Muscle of leg (tissue), 16 donors: ENCODE measurements at places on chromosomes 4 and X. TPM values are rescaled to one million over a fixed set of nuclear protein-coding genes. Genes with fewer than 3 reads are reported as not detected.

DNA sequence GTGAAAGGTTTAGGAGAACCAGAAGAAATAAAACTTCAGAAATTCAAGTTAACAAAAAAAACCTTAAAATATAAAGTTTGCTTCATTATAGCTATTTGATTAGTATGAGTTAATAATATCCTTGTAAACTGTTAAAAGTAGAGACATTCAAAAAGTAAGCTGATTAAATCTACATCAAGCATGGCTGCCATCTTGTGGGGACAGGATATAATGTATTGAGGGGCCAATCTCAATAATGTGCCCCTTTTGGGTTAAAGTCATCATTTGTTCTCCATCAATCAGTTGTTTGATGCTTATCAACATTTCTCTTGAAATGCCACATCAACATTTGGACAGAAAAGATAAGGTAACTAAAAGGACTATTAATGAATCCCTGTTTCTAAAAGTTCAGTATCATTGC is 4.6 kb upstream of the GRID2 start:
- H3K4me1 ChIP-seq, result peaks cover 6% of the 10 kb centered on the region
- peak; percentile 5 for DNase-seq
- H3K36me3 ChIP-seq, result no peaks in the 10 kb centered on the region
- peaks cover 6% of the 10 kb centered on the region for H3K27me3 ChIP-seq
- H3K4me3 ChIP-seq, result no peak overlapping the region
- H3K27ac ChIP-seq, result no peak overlapping the region

GRCh38 chrX:112190646-112191045 is 108.1 kb upstream of the TRPC5 start:
- H3K36me3 ChIP-seq, result no peaks in the 10 kb centered on the region
- H3K4me3 ChIP-seq, result no peak overlapping the region
- H3K4me1 ChIP-seq, result no peaks in the 10 kb centered on the region
- H3K27ac ChIP-seq, result no peak overlapping the region

ANOS1 gene
- 16.7 TPM for total RNA-seq

UCHL1 gene
- 28.6 TPM for total RNA-seq

CNKSR2 gene
- total RNA-seq, result 3.8 TPM

- H3K27ac ChIP-seq, result no peak overlapping the region
- peaks cover 8% of the 10 kb centered on the region for H3K4me1 ChIP-seq
These were observed 29.0 kb downstream of the HAND2 start for GRCh38 chr4:173500841-173501591.

DNA sequence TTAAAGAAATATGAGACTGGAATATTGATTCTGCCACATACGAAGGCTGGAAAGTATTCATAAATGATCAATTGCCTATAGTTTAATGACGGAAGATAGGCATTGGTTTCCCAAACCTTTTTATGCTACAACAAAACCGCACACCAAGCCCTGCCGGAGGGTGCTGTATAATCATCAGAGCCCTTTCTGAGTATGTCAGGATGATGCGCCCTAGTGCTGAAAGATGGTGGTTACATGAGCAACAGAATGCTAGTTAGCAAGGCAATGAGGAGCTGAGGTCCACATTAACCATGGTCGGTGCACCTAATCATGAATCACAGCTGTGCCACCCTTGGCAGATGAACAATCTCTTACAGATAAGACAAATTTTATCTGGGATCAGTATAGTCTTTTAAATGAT is 491.1 kb downstream of the PACRGL start:
- no peaks in the 10 kb centered on the region for H3K4me1 ChIP-seq
- DNase-seq, result no peak
- no peak overlapping the region for H3K4me3 ChIP-seq

GRCh38 chrX:66728818-66729271 is 90.0 kb upstream of the EDA2R start:
- no peak overlapping the region for H3K27ac ChIP-seq
- H3K4me3 ChIP-seq, result peak overlapping the region; percentile 20
- H3K4me1 ChIP-seq, result no peaks in the 10 kb centered on the region
- no peaks in the 10 kb centered on the region for H3K27me3 ChIP-seq
- peak; percentile 65 for DNase-seq

DNA sequence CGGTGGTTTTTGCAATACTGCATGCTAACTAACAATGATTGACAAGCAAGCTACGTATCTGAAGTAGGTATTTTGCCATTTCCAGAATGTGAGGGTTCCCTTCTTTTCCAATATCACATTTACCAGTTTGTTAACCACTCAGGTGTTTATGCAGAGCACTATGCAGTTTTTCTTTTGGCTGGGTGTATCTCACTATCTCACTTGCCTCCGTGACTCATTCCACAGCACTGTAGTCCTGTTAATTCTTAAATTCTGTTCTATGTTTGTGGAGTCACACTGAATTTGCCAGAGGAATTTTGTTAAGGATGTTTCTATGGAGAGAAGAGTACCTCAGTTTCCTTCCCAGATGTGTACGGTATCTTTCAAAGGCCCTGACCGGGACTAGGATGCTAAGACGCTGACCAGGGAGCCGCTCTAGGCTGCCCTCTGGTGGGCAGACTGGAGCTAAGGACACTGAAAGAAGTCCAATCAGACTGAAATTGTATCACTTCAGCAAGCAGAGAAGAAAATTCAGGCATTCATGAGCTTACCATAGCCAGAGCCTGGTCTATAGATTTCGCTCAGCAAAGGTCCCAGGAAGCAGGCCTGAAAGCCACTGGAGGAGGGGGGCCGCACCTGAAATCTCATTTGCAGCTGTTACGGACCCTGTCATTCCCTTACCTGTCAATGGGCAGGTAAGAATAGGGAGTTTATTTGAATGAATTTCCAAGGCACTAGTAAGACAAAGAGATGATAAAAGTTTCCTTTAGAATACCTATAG is 388.4 kb upstream of the SPOCK3 start:
- no peaks in the 10 kb centered on the region for H3K4me1 ChIP-seq
- H3K27me3 ChIP-seq, result no peaks in the 10 kb centered on the region
- H3K4me3 ChIP-seq, result no peak overlapping the region

- H3K36me3 ChIP-seq, result no peaks in the 10 kb centered on the region
- peak; percentile 94 for DNase-seq
- H3K27ac ChIP-seq, result peak within 1 kb of the TSS; percentile 32
- H3K4me1 ChIP-seq, result no peaks in the 10 kb centered on the region
These were observed at the start of gene SLC7A11 for GRCh38 chr4:138242076-138242833. SLC7A11 (minus strand) TSS chr4:138242349; CDS start chr4:138242069, 280 bp downstream.

- peaks cover 4% of the 10 kb centered on the region for H3K36me3 ChIP-seq
- no peak overlapping the region for H3K27ac ChIP-seq
- no peaks in the 10 kb centered on the region for H3K27me3 ChIP-seq
- H3K4me1 ChIP-seq, result no peaks in the 10 kb centered on the region
These were observed 12.6 kb downstream of the SRD5A3 start for GRCh38 chr4:55358668-55359067.

GRCh38 chr4:104726002-104726401 is 231.3 kb upstream of the CXXC4 start:
- H3K36me3 ChIP-seq, result no peaks in the 10 kb centered on the region
- H3K4me3 ChIP-seq, result no peak overlapping the region
- no peak overlapping the region for H3K27ac ChIP-seq

- DNase-seq, result no peak
- no peaks in the 10 kb centered on the region for H3K36me3 ChIP-seq
- H3K27ac ChIP-seq, result no peak overlapping the region
- no peak overlapping the region for H3K4me3 ChIP-seq
- peaks cover 11% of the 10 kb centered on the region for H3K27me3 ChIP-seq
These were observed 30.6 kb downstream of the DYNLT3 start for GRCh38 chrX:37816766-37817165.

DNA sequence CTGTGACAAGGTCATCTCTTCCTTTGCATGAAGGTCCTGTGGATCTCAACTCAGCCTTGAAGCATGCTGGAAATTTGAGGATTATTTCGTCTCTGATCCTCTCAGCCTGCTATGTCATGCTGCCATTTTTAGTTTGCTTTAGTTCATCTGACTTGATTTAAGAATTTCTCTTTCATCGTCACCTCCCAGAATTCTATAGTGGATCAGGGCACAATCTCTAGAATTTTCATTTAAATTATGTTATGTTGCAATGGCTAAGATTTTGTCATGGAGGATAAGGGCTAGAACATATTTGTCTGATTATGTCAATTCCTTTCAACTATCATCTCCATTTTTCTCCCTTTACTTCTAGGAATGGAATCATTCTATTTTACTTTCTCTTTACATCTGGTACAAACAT is 98.8 kb downstream of the PCDH10 start:
- DNase-seq, result no peak
- no peaks in the 10 kb centered on the region for H3K36me3 ChIP-seq
- H3K4me3 ChIP-seq, result no peak overlapping the region

DRP2 gene
- 1.6 TPM for total RNA-seq

DNA sequence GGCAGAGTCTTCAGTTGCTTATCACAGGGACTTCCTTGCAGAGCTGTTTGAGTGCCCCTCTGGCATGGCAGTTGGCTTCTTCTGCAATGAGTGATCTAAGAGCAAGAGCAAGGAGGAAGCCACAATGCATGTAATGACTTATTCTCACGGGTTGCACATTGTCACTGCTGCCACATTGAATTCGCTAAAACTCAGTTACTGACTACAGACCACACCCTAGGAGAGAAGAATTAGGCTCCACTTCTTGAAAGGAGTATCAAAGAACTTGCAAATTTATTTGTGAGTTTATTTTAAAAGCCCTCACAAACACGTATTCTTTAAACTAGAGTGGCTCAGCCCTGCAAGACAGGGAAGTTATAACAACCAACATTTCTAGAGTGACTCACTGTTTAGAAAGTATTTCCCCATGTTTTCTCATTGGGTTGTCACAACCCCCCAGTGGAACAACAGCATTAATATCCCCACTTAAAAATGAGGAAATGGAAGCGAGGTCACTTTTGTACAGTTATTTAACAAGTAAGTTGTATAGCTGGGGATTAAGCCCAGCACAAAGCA is 32.4 kb upstream of the RBPJ start:
- H3K4me3 ChIP-seq, result no peak overlapping the region
- H3K27me3 ChIP-seq, result no peaks in the 10 kb centered on the region
- peak overlapping the region; percentile 35 for H3K27ac ChIP-seq
- DNase-seq, result peak; percentile 60

DNA sequence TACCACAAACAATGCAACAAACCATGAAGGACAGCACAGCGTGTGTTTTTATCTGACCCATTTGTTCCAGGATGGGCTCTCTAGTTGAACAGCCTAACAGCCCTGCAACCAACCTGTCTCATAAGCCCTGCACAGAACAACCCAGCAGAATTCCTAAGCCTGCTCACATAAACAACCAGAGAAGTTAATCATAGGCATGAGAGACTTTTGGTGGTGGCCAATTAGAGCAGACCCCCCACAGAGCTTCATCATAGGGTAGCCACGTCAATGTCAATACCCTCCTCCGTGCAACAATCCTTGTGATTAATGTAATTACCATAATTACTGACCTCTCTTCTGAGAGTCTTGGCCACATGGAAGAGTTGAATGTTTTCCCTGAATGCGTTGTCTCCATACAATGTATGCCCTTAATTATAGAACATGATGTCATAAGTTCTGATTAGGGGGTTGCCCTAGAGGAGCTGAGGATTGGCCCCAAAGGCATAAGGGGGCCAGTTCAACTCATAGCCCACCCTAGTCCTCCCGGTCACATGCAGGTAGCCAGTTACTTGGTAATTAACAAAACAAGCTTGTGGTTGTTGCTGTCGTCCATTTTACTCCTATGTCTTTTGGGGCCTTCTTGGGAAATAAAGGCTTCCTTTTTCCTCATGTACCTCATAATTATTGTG is 92.7 kb downstream of the SYNPO2 start:
- H3K4me1 ChIP-seq, result peaks cover 8% of the 10 kb centered on the region
- H3K27me3 ChIP-seq, result no peaks in the 10 kb centered on the region
- H3K36me3 ChIP-seq, result no peaks in the 10 kb centered on the region
- H3K4me3 ChIP-seq, result no peak overlapping the region
- H3K27ac ChIP-seq, result no peak overlapping the region

DNA sequence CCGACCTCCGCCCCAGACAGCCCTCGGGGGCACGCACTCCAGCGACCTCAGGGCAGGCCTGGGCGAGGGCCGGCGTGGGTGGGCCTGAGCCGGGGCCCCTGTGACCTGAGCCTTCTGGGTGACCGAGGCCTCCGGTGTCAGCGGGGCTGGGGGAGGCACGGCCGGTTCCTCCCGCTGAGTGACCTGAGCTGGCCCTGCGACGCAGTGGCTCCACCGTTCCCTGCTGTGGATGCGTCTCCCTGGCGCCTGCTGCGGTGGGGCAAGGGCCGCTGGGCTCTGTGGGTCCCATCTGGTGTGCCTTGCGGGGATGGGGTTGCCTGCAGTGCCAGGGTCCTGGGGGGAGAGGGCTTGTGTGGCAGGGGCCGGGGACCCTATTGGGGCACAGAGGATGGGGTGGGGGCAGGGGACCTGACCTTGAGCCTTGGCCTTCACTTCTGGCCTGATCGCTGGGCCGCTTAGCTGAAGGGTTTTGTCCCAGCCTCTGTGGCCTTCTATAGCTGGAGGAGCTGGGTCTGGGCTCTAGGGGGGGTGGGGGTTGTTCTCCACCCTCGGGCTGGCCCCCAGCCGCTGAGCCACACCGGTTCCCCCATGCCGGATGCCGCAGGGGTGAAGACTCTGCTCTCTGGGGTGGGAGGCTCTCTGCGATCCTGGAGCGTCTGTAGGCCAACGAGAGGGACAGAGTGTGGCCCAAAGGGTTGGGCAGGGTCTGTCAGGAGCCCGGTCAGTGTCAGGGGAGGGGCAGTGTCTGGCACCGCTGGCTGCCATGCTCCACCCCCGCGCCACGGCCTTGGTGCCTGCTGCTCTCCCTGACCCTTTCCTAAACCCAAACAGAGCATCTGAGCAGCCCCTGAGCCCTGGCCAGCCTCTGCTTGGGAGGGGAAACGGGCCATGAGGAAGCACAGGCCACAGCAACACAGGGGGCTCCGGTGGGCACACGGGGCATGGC is 2.3 kb downstream of the NAT8L start:
- H3K36me3 ChIP-seq, result no peaks in the 10 kb centered on the region
- H3K27me3 ChIP-seq, result peaks cover 44% of the 10 kb centered on the region

CPE gene
- 137 TPM for total RNA-seq

RRH gene
- 0.18 TPM for total RNA-seq

TSPAN6 gene
- 29.6 TPM for total RNA-seq

GRCh38 chrX:49656533-49656932 is 39.3 kb downstream of the PAGE1 start:
- no peak for DNase-seq
- no peak overlapping the region for H3K27ac ChIP-seq
- no peaks in the 10 kb centered on the region for H3K36me3 ChIP-seq
- H3K27me3 ChIP-seq, result peaks cover 17% of the 10 kb centered on the region

KLHL34 gene
- total RNA-seq, result 0.09 TPM

GPR50 gene
- not detected for total RNA-seq

DNA sequence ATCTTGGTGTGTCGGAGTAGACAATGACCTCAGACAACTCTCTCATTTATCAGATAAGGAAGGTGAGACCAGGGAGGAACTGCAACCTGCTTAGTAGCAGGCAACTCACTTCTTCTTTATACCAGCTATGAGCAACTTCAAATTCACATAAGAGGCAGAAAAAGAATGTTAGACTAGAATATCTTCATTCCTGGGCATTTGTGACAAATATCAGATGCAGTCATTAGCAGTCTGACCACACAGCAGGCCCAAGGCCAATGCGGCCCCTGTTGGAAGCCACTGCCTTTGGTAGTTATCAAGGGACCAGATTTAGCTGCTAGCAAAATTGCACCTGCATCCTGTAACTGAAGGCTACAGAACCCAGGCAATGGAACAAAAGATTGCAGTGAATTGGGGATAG is 219.2 kb upstream of the RASGEF1B start:
- H3K27me3 ChIP-seq, result no peaks in the 10 kb centered on the region
- no peaks in the 10 kb centered on the region for H3K4me1 ChIP-seq
- no peaks in the 10 kb centered on the region for H3K36me3 ChIP-seq
- no peak for DNase-seq
- no peak overlapping the region for H3K27ac ChIP-seq
- H3K4me3 ChIP-seq, result no peak overlapping the region
